CD4-positive, alpha-beta T cell treated with Interleukin-15 for 1 hour (primary cell): ENCODE measurements at places on chromosomes 16 and 17.

DNA sequence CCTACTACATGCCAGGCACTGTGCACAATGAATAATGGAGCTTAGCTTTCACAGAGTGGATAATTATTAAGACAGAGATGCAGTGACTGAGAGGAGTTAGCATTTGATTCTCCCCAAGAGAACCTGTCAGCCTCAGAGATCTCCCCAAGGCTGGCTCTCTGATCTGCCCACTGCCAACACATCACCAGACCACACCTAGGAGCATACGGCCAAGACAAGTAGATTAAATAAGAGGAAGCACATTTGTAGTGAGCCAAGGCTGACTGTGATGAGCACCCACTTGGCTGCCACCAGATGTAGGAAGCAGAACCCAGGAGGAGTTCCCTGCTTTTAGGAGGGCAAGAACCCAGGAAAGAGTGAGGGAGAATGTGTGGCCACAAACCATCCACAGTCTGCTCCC, 130.1 kb downstream of the SPACA3 start:
- no peak for DNase-seq

DNA sequence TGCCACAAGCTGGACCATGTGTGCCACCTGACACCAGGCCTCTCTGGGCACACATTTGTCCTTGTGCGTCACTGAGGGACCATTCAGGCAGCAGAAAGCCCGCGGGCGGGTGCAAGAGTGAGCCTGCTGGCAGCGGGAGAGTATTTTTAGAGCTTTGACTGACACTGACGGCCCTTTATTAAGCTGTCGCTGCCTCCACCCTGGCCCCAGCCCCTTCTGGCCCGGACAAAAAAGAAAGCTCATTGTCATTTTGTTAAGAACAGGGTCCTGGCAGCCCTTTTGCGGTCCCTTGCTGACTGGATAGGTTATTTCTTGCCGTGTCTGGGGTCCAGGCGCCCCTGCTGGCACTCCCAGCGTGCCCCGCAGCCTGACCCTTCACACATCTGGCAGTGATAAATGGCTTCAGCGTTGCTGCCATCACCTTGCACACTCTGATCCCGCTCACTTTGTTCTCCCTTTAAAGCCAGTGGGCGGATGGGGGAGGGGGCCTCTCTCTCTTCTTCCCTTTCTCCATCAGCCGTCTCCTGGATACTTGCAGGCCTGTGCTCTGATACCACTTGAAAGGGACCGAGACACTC, 78.4 kb upstream of the NKD1 start:
- DNase-seq = no peak

GRCh38 chr16:48538746-48539484, 71.1 kb downstream of the N4BP1 start:
- no peak for DNase-seq

- DNase-seq = peak; percentile 59
Measured at GRCh38 chr17:44222112-44222869, 2.8 kb upstream of the UBTF start.

- DNase-seq = no peak
Measured at GRCh38 chr17:21077281-21077680, 34.5 kb upstream of the USP22 start.

DNA sequence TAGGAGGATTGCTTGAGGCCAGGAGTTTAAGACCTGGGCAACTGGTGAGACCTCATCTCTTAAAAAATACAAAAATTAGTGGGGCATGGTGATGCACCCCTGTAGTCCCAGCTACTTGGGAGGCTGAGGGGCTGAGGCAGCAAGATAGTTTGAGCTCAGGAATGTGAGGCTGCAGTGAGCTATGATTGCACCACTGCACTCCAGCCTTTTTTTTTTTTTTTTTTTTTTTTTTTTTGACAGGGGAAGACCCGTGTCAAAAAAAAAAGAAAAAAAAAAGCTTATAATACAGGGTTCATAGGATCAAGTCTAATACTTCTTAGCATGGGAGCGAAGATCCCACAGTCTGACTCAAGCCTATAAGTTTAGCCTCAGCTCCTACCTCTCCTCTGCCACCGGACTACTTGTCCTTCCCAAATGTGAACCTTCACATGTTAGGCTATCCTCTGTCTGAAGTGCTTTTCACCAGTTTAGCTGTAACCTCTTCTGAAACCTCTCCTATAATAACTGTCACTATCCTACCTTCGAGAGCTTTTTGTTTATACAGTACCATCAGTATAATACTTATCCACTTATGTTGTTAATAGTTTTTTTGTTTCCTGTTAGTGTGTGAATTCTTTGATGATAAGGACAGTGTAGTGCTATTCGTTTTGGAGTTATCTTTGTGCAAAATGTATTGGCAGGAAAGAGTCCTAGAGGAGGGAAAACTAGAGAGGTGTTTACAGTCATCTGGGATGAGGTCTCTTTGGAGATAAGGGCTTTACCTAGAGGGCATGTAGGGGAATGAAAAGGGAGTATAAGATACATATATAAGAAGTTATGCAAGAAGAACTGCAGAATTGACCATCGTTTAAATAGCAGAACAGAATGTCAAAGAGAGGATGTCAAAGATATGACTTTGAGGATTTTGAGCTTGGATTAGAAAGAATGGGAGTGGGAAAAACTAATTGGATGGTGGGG, 15.5 kb downstream of the CPD start:
- DNase-seq = no peak

DNA sequence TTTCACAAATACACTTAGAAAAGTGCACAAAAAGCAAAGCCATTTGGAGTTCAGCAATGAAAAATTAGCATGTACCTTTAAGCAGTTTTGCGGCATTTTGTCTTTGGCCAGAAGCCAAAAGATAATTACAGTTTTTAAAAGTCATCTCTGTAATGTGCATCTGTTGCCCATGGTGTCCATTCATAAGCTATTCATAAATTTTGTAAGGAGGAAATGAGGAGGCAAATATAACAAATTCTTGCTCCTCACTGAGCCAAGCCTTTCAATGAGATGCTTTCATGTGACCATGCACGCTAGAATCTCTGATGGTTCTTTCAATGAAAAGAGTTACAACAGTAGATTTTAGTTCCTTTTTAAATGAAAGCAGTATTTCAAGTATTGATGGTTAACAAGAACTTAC, 247.1 kb upstream of the MON1B start:
- DNase-seq = no peak

- DNase-seq = no peak
Measured at GRCh38 chr17:27459433-27459832, 3.2 kb downstream of the KSR1 start.

- no peak for DNase-seq
Measured at GRCh38 chr16:1150511-1150982, 2.4 kb upstream of the CACNA1H start.

- DNase-seq = peak; percentile 23
Measured at GRCh38 chr17:30379303-30379902, 676 bp downstream of the CPD start.

DNA sequence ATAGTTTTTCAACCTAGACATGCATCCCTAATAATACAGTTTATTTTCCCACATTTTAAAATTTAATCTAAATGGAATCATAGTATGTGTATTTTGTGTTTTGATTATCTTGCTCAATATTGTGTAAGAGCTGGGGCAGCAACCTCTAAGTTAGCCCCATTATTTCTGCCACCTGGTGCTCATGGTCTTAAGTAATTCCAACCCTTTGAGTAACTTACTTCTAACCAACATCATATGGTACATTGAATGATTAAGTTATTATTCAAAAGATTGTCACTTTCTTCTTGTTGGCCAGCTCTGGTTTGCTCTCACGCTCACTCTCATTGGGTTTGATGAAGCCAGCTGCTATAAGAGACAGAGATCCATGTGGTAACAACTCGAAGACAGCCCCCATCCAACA, 3.9 kb upstream of the KRTAP4-3 start:
- DNase-seq = no peak

DNA sequence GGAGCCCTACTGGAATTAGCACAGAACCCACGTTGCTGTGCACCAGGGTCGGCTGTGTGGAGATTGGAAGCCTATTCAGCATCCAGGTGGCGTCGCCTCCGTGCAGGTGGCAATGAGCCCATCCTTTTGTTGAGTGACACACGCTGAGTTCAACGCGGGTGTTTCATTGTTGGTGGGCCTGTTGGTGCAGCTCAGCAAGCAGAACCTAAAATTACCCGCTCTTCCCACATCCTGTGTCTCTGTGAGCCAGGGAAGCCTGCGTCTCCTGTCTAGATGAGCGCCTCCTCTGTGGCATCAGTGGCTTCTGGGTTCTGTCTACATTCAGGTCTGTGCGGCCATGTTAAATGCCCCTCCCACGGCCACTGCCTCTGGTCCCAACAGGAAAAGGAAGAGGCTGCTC, 14.5 kb downstream of the CD2BP2 start:
- DNase-seq = no peak

- no peak for DNase-seq
Measured at GRCh38 chr17:75059369-75060345, 12.6 kb downstream of the KCTD2 start.

DNA sequence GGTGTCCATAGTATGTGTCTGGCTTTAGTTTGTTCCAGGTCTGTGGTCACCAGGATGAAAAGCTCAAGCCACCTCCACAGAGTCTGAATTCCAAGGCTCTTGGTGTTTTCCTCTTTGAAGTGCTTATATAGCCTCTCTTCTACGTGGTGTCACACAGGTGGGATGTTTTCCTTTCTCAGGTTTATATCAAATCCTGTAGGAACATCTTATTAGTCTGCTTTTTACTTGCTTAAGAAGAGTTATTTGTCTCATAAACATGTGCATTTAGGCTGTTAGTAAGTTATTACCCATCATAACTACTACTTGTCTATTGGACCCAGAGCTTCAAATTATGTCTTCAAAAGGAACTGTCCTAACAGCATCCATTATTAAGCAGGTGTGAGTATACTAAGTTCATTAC, at the start of gene KRT39:
KRT39 (minus strand) TSS at position 101 of the 400 bp plus-strand sequence; CDS start at position 9, 92 bp downstream.
- DNase-seq = no peak

GRCh38 chr16:68265078-68265920, 973 bp downstream of the SLC7A6 start:
- DNase-seq = peak; percentile 60

DNA sequence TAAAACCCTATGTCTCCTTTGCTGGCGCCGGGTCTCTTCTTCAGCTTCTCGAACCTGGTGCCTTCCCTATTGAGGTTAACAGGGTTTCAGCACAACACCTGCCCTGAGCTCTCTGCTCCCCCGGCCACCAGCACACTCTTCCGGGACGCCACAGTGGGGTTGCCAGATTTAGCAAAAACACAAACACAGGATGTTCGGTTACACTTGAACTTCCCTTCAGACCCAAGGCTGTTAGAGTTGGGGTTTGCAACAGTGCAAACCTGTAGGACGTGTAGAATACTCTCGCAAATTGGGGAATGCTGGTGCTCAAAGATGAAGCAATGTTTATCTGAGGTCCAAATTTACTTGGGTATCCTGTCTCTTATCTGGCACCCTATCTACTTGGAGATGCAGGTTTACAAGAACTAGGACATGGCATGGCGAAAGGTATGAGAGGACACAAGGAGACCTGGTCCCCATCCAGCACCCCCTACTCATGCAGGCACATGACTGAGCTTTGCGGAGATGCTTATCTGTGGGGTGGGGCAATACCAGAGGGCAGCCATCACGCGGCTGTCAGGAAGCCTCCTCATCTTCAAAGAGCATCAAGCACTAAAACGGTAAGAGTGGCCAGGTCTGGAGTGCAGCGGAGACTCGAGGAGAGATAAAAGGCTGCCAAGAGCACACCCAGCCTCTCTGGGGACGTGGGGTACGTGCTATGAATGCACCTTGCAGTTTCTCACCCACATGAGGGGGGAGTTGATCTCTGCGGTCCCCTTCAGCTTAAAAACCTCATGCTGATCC, 52.8 kb downstream of the SDK2 start:
- DNase-seq = peak; percentile 66

DNA sequence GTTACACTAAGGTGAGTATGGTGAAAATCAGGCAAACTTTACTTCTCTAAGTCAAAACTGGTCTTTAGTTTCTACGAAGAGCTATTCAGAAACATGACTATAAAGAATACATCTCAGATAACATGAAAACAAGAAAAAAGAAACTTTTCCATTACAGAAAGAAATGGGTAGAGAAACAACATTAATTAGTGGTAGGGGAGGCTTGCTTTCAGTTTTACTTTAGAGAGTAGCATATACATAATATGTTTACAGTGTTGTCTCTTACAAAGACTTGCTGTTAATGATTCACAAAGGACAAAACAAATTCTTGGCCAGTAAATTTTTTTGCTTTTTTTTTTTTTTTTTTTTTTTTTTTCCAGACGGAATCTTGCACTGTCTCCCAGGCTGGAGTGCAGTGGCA, 34.2 kb downstream of the CRLF3 start:
- DNase-seq = no peak

DNA sequence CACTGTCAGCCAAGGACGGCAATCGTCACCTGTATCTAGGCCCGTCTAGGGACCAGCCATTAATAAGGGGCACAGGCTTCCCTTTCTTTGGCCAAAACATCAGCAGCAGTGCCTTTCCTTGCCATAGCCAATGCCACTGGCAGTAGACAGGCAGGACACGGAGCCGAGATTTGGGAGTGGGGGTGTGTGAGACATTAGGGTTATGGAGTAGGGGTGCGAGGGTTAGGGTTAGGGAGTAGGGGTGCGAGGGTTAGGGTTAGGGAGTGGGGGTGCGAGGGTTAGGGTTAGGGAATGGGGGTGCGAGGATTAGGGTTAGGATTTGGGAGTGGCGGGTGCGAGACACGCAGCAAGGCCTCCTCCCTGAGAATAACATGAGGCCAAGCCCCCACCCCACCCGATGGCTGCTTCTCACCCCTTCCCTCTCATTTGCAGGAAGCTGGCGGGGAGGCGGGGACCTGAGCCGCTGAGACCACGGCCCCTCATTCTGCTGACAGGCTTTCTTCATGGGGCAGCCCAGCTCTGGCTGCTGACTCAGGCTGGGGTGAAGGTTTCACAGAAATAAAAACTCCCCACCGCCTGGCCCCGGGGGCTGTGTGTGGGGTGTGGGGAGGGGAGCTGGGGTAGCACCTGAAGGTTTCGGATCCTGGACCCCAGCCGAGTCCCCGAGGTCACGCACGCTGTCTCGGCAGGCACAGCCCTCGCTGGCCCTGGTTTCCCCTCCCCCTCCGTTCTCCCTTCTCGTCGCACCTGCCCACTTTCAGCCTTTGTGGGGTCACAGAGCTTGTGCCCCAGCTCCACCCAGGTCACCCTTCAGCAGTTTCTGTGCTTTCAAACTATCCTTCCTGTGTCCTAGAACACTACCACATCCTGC, 93.8 kb downstream of the PGS1 start:
- DNase-seq = no peak

DNA sequence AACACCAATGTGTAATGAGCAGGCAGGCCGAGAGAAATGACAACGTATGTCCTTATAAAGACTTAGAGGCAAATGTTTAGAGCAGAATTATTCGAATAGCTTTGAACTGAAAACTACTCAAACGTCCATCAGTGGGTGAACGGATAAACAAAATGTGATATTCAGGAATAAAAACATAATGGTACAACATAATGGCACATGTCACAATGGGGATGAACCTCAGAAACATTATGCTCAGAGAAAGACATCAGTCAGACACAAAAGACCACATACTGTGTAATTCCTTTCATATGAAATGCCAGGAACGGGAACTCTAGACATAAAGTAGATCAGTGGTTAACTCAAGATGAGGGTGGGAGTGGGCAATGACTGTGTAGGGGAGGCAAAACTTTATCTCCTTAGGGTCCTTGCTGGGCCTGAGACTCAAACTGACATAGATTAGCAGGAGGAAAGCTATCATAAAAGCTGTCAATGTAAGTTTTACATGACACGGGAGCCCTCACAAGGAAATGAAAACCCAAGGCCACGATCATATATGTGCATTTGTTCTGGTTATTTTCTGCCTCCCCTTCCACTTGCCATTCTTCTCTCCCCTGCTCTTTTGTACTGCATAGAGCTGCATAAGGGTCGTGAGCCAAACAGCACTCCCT, 14.8 kb upstream of the ARL4D start:
- DNase-seq = no peak

GRCh38 chr16:735982-736453, 4.8 kb downstream of the CIAO3 start:
- no peak for DNase-seq
